ENCODE measurements at places on chromosomes 4 and X.

GRCh38 chr4:83417566-83417965 lies 38.1 kb downstream of the HELQ start:
- DNase-seq: no peak

- DNase-seq: no peak
These were observed 209.1 kb upstream of the FAT1 start for GRCh38 chr4:186932631-186933187.

DNA sequence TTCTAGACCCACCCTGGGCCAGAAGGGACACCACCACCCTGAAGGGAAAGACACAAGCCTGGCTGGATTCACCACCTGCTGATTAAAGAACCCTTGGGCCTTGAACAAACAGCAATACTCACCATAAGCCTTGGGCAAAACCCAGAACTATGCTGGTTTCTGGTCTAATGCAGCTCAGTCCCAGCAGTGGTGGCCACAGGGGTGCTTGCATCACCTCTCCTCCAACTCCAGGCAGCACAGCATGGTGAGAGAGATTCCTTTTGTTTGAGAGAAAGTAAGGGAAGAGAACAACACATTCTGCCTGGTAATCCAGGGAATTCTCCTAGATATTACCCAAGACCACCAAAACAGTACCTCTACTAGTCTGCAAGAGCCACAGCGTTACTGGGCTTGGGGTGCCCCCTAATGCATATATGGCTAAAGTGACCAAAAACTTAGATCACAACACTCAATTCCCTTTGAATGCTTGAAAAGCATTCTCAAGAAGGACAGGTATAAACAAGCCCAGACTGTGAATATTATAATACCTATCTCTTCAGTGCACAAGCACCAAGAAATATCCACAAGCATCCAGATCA lies 25.7 kb downstream of the RNF128 start:
- DNase-seq: no peak

DNA sequence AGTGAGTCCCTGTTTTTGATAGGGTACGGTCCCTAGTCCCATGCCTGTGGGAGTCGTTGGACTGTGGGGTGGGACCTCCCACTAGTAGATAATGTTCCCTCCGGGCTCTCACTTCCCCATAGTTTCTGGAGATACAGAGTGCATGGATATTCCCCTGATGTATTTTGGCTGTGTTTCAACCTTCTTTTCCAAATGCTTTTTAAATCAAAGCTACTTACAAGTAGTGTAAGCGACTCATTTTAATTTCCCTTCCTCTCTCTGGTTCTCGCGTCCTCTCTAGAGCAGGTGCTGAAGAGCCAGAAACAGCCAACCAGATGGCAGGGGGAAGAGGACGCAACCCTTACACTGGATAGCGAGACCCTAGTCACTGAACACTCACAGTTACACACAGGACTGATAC lies 79.2 kb downstream of the ZNF827 start:
- DNase-seq: no peak

DNA sequence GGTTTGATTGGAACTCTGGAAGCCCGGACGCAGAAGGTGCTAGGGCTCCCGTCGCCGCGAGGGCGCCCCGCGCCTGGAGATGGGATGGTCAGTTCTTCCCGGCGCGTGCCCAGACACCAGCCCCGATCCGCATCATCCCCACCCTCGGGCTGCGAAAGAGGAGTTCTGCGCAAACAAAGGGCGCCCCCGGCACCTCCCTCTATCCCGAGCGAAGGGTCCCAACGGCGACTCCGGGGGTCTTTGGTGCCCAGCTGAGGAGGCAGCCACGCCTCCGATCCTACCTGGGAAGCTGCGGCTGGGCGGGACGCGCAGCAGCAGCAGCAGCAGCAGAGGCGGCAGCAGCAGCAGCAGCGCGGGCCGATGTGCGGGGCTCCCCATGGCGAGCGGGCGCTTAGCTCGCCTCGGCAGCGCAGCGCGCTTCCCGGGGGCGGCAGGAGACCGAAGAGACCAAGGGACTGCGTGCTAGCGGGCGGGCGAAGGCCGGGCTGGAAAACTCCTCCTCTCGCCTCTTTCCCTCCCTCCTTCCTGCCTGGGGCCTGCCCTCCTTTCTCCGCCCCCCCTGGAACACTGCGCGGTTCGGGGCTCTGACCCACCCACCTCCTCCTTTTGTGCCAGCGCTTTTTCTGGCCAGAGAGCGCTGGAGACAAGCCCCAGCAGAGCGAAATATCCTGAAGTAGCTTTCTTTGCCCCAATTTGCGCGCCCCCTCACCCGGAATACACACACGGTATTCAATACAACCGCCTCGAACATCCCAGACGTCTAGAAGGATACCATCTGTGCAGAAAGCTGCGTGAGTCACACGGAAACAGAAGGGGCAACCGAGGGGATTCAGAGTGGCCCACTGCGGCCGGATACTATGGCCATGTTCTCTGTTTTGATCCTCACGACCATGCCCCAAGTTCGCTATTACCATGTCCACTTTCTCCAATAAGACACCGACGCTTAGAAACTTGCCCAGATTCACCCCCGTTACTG lies at the start of gene SRPX:
Gene SRPX, minus strand, starts transcription at position 457 of the 976 bp plus-strand sequence. Its CDS starts 79 bp downstream, at position 378.
- DNase-seq: no peak

DNA sequence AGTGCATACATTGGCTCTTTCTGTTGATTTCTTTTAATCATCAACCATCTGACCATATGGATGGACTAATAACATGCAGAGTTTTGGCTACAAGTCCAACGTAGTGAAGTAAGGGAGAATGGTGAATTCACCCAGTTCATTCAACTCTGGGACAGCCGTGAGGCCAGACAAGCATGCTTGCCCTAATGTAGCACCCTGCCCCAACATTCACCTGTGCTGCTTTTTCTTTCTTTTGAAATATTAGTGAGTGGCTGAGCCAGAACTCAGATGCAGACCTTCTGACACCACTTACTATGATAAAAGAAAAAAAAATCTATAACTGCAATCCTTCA lies 17.5 kb downstream of the ARSJ start:
- DNase-seq: no peak

DNA sequence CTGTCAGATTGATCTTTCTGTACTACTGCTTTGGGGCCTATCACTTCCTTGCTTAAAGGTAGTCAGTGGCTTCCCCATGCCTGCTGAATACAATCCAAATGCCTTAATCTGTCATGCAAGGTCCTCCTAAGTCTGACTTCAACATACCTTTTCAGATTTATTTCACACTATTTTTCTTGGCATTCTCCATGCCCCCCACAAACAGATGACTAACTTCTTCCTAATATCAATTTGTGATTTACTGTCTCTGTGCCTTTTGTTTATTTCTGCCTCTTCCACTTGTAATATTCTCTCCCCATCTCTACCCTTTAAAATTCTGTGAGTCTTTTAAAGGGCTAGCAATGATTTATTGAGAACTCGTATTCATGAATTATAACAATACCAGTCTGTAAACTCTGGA lies 41.8 kb downstream of the OCRL start:
- no peak for DNase-seq

GRCh38 chrX:42096265-42096920 lies 173.0 kb upstream of the CASK start:
- DNase-seq: no peak

All from head of caudate nucleus (tissue), 42 donors.